ENCODE measurements at places on chromosomes 13 and 19.

DNA sequence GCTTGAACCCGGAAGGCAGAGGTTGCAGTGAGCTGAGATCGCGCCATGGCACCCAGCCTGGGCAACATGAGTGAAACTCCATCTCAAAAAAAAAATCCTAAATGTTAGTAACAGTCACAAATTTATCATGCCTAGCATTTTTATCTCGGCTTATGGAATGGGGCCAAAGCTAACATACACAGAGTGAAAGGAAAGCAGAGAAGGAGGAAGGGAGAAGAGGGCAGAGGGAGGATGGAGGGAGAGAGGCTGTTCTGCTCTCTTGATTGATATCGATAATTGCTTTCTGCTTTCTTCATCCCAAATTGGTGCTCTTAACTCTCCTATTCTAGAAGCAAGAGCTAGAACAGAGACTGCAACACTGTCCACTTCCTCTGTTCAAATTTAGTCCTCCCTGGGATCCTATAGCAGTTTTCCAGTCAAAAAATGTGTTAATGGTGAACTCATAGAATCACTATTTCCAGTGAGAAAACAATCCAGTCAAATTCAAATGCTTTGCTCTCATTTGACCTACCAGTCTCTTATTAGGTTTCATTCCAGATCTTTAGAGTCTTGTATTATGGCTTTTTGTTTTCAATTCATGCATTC lies 15.8 kb upstream of the TUBGCP3 start:
- DNase-seq: no peak

GRCh38 chr19:40650749-40651305 lies 39.6 kb downstream of the NUMBL start:
- no peak for DNase-seq

GRCh38 chr13:40656358-40656757 lies 10.1 kb downstream of the FOXO1 start:
- no peak for DNase-seq

GRCh38 chr19:13013649-13014048 lies 18.4 kb downstream of the NFIX start:
- no peak for DNase-seq

DNA sequence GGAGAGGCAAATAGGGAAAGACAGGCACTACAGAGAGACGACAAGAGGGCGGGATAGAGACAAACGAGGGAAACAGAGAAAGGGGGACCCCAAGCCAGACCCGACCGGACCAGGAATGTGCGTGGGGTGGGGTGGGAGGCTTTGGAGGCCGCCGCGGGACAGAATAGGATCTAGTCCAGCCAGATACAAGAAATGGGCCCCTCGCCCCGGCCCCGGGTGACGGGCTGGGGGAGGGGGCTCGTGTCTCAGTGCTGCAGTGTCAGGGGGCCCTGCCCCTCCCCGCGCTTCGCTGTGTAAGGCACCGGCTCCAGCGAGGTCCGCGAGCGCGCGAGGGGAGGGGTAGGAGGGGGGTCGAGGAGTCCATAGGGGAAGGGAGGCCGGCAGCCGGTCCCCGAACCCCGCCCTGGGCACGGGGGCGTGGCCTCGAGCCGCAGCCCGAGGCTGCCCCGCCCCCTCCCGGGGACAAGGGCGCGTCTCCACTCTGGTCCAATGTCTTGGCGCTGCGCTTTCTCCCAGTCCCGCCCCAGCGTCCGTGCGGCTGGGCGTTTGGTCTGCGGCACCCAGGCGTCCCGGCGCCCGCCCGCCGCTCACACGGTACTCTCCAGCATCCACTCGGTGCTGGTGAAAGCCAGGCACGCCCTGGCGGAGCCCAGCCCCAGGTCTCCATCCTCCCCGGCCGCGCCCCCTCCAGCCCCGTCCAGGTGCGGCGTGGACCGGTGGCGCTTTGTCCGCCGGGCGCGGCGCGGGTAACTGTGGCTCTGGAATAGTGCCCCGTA lies 11.0 kb downstream of the IFNL1 start:
- no peak for DNase-seq

- DNase-seq: no peak
Observed at GRCh38 chr13:74073274-74073673, 60.9 kb downstream of the KLF12 start.

- no peak for DNase-seq
Observed at GRCh38 chr13:47226516-47226915, 329.7 kb upstream of the HTR2A start.

DNA sequence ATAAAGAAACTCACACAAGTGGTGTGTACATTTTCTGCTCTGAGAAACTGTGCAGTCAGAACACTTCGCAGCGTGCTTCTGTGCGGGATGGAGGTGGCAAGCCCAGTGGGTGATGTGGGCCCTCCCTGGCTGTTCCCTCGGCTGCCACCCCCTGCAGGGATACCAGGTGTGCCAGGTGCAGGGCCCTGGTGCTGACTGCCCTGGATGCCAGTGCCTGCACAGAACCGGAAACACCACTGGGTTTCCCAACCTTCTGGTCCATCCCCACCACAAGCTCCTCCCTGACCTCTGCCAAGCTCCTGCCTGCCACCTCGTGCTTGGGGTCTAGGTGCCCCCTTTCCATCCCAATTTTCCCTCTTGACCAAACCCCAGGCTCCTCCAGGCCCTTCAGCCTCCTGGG lies 81.9 kb upstream of the MCF2L start:
- no peak for DNase-seq

DNA sequence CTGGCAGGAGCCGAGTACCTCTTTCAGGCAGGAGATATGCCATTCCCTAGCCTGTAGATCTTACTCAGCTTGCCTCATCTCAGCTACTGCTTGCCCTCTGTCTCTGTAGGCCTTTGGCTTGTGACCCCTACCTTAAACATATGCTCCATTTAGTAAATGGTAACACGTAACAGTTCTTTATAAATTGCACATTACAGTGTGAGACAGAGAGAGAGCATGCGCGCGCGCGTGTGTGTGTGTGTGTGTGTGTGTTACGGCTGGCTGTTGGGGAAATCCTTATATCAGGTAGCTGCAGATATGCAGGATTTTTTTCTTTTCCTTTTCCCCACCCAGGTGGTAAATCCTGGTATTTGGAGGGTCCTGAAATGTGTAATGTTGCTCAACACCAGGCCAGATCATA lies 4.2 kb downstream of the SPINT2 start:
- no peak for DNase-seq

DNA sequence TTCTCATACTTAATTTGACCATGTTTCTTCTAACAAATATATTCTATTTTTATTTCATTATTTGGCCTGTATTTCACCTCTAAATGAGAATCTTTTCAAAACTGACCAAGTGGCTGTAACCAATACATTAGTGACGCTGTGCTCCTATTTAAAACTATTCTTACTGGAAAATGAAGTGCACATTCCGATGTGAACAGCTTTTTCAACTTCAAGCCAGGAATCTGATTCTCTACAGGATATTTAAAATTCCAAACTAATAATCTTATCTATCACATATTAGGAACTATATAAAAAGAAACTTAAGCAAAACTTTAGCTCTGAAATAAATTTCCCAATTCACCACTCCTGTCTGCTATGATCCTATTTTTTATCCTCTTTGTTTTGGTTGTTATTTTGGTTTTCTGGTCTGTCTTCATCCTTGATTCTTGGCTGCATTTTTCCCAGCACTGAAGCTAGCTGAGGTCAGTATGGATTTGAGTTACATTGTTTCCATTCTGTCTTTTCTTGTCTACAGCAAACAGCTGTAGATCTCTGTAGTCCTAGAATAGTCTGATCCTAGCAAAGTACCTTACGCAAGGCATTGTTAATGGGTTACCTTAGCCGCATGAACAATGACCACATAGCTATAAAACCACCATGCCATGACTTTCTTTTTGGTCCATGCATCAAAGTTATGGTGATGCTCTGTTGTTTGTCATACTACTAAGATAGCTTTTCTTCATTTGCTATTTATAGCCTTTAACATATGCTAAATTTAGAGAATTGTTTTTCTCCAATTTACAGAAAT lies 748.6 kb upstream of the SPRY2 start:
- no peak for DNase-seq

DNA sequence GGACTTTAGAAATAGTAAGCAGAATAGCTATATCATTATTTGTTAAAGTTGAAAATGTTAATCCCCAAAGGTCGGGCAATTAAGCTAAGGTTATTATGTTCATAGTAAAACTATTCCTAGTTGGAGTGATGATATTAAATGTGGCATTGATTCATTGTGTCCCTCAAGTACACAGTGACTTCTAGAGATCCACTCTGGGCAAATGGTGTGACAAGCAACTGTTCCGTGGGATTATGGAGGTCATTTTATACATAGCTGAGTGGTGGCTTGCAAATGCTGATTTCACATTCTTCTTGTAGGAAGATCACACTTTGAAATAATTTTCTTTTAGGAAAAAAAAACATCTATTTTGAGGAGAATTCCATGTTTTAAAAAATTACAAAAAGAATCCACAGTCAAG lies 317.8 kb downstream of the ATP8A2 start:
- no peak for DNase-seq

GRCh38 chr19:38657633-38658222 lies 10.3 kb downstream of the ACTN4 start:
- DNase-seq: peak; percentile 40

GRCh38 chr13:72295153-72295552 lies 428.1 kb upstream of the DACH1 start:
- DNase-seq: no peak

DNA sequence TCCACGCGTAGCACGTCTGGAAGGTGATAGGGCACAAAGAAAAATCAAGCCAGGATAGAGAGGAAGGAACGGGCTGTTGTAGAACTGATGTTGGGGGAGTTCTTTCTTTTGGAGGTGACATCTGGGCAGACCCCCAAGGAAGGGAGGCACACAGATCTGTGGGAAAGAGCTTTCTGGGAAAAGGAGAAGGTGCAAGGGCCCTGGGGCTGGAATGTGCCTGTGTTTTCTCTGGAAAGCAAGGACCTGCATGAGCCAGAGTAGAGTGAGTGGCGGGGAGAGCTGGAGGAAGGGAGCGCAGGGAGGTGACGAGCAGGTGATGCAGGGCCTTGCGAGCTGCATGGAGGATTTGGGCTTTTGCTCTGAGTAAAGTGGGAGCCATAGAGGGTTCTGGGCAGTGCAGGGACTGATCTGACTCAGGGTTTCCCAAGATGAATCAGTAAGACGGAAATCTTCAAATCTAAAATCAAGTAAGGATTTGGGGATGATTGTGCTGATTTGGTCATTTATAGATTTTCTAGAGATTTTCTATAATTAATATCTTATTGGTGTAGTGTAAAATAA lies 30.8 kb downstream of the SMARCA4 start:
- no peak for DNase-seq

DNA sequence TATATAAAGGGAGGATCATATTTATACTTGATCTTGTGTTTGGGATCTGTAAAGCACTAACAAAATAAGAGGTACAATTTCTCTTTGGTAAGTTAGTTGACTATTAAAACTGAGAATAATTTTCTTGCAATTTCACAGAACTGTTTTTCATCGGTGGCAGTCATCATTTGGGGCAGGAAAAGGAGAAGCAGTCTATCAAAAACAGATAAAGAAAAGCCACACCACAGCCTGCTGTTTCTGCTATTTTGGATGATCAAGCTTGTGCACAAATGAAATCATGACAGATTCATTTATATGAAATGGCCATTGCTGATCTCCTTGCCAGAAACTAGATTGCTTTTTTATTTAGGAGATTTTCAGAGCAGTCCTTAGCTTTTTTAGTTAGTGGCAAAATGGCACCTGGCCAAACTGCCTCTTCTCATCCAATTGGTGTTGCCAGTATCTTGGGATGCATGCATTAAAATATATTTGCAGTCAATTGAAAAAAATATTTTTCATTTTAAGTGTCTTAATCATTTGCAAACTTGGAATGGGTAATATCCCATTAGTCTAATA lies 326.0 kb downstream of the HS6ST3 start:
- DNase-seq: no peak

DNA sequence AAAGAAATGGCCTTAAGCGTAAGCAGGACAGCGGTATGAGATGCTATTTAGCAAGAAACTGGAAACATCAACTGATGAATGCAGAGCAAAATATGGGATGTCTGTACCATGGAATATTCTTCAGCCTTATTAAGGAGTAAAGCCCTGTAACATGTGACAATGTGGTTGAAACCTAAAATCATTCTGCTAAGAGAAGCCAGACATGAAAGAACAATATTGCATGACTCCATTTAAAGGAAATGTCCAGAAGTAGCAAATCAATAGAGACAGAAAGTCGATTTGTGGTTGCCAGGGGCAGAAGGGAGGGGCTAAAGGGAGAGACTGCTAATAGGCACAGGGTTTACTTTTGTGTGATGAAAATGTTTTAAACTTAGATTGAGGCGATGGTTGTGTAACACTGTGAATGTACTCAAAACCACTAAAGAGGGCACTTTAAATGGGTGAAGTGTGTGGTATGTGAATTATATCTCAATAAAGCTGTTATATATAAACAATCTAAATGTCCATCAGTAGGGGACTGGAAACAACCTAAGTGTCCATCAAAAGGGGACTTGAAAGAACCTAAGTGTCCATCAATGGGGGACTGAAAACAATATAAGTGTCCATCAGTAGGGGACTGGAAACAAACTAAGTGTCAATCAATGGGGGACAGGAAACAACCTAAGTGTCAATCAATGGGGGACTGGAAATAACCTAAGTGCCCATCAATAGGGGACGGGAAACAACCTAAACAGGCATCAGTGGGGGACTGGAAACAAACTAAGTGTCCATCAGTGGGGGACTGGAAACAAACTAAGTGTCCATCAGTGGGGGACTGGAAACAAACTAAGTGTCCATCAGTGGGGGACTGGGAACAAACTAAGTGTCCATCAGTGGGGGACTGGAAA lies 45.4 kb downstream of the CCL25 start:
- DNase-seq: no peak

DNA sequence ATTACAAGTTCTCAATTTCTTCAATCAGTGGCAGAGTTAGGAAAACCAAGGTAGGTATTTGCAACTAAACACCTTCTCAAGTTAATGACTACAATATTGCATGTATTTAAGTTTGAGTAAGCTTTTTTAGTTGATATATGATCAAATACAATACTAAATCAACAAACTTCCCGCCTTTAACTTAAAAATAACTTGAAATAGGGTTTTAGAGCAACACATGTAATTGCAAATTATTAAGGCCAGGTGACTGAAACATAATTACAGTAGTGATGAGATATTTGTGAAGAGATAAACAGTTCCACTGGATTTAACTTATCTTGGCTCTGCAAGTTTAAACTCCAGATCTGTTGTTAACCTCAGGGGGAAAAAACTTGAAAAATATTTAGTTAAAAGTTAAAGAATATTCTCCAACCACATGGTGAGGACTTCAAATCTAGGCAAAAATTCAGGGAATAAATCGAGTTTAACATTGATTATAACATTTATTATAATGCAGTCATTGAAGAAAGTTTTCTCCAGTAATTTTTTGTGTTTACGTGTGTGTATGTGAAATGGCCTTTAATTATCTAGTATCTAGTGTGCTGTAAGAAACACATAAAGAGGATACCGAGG lies 3.6 kb downstream of the DACH1 start:
- DNase-seq: no peak
